Type B pancreatic cell (in vitro differentiated cells): ENCODE measurements at places on chromosomes 6 and 20.

GRCh38 chr20:24783631-24784492 is 165.2 kb upstream of the CST7 start:
- DNase-seq, result no peak
- no peaks in the 10 kb centered on the region for H3K4me1 ChIP-seq
- H3K4me3 ChIP-seq, result no peak overlapping the region

DNA sequence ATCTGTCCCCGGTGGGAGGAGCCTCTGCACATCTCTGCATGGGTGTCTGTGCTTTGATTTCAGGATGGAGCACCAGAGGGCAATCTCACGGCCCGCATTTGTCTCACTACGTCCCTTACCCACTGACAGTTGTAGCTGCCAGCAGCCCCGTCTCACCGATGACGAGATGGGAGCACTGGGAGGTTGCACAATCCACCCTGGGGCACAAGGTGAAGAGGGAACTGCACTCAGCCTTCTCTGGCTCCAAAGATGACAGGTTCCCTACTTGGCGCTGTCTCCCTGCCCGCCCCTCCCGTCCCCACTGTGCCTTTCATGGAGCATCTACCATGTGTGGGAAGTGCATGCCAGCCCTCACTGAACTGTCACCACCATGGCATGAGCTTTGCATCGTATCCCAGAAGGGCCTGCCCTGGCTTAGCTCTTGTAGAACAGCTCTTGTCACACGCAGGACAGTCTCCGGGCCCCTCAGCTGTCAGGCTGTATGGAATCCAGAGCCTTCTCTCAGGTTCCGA is 99.9 kb upstream of the PMEPA1 start:
- H3K27me3 ChIP-seq, result peaks cover 9% of the 10 kb centered on the region
- peaks cover 33% of the 10 kb centered on the region for H3K4me1 ChIP-seq
- no peak overlapping the region for H3K4me3 ChIP-seq
- no peaks in the 10 kb centered on the region for H3K36me3 ChIP-seq
- peak overlapping the region; percentile 71 for H3K27ac ChIP-seq
- no peak for DNase-seq

- no peak overlapping the region for H3K4me3 ChIP-seq
- no peaks in the 10 kb centered on the region for H3K36me3 ChIP-seq
- H3K4me1 ChIP-seq, result no peaks in the 10 kb centered on the region
- no peak overlapping the region for H3K27ac ChIP-seq
- DNase-seq, result no peak
Observed at GRCh38 chr6:130520801-130521200, 155.0 kb downstream of the TMEM200A start.

GRCh38 chr6:22954749-22955385 is 385.5 kb downstream of the HDGFL1 start:
- peak overlapping the region; percentile 47 for H3K4me3 ChIP-seq
- H3K4me1 ChIP-seq, result peaks cover 17% of the 10 kb centered on the region
- peak overlapping the region; percentile 18 for H3K27ac ChIP-seq
- H3K27me3 ChIP-seq, result no peaks in the 10 kb centered on the region

- H3K36me3 ChIP-seq, result peaks cover 34% of the 10 kb centered on the region
- H3K27me3 ChIP-seq, result no peaks in the 10 kb centered on the region
- H3K27ac ChIP-seq, result no peak overlapping the region
- no peaks in the 10 kb centered on the region for H3K4me1 ChIP-seq
- H3K4me3 ChIP-seq, result no peak overlapping the region
Observed at GRCh38 chr6:42629845-42630244, 66.0 kb downstream of the UBR2 start.

- DNase-seq, result no peak
- H3K4me1 ChIP-seq, result peaks cover 14% of the 10 kb centered on the region
- H3K27me3 ChIP-seq, result no peaks in the 10 kb centered on the region
- H3K27ac ChIP-seq, result peak overlapping the region; percentile 94
Observed at GRCh38 chr6:143449714-143450452, 612 bp downstream of the ADAT2 start.

GRCh38 chr6:150981095-150981494 is 115.6 kb downstream of the MTHFD1L start:
- no peak overlapping the region for H3K27ac ChIP-seq
- H3K27me3 ChIP-seq, result no peaks in the 10 kb centered on the region
- H3K36me3 ChIP-seq, result peaks cover 6% of the 10 kb centered on the region
- peaks cover 16% of the 10 kb centered on the region for H3K4me1 ChIP-seq

DNA sequence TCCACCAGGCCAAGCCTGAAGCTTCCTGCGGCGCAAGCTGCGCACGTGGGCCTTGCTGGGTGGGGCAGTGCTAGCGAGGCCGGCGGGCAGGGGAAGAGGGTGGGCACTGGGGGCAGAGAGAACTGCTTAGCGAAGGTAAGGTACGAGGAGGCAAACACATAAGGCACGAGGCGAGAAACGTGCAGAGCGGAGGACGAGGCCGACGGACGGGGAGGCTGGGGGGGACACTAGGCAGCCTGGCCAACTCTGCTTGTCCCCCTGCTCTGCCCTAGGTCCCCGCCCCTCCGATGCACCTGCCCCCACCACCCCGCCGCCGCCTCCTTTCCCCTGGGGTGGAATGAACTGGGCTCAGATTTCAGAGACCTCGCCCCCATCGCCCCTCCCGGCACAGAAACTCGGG is 2.1 kb downstream of the HLA-DQB1 start:
- no peak for DNase-seq
- H3K27me3 ChIP-seq, result peaks cover 75% of the 10 kb centered on the region
- H3K27ac ChIP-seq, result no peak overlapping the region
- H3K36me3 ChIP-seq, result no peaks in the 10 kb centered on the region
- H3K4me3 ChIP-seq, result peak overlapping the region; percentile 75

GRCh38 chr6:148525453-148525852 is 182.8 kb downstream of the SASH1 start:
- peaks cover 44% of the 10 kb centered on the region for H3K36me3 ChIP-seq
- no peak overlapping the region for H3K27ac ChIP-seq
- H3K4me1 ChIP-seq, result peaks cover 8% of the 10 kb centered on the region
- no peak overlapping the region for H3K4me3 ChIP-seq
- no peak for DNase-seq
